Stimulated activated CD8-positive, alpha-beta memory T cell treated with anti-CD3 and anti-CD28 coated beads, Interleukin-4, amount 100 ng/mL, for 1 hour (primary cell): ENCODE measurements at places on chromosomes 3 and 15.

GRCh38 chr15:79952329-79952728 lies 18.7 kb downstream of the BCL2A1 start:
- DNase-seq: no peak

DNA sequence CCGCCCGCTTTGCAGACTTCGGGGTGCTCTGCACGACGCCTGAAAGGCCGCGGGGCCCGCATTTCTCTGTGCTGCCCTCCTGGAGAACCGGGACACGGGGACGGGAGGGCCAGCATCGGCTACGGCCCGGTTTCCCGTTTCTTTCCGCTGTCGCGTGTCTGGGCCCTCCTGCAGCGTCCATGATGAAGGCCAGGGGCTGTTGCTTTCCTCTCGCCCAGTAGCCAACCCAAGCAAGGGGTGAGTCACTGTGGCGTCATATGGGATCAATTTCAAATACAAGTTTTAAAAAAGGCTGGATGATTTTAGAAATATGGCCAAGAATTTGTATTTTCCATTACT lies 435 bp downstream of the SLC35G2 start:
- DNase-seq: no peak

DNA sequence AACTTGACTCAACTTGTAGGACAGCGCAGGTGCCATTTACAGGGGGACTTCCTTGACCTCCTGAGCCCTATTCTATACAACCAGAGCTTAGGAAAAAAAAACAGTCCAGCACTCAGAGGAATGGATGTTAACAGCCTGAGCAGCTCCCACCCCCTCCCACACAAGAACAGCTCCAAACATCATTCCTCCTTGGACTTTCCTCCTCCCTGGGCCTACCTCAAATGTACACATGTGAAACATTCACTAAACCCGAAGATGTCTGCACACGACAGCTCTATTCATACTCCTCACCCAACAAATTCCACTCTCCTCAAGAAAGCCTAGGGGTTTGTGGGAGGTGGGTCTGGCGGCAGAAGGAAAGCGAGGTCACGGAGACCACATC lies 503 bp upstream of the ATRIP start:
- no peak for DNase-seq

- DNase-seq: no peak
These were observed 106.5 kb downstream of the TPRG1 start for GRCh38 chr3:189278221-189278620.

GRCh38 chr3:63400246-63400860 lies 122.2 kb downstream of the SYNPR start:
- no peak for DNase-seq

GRCh38 chr3:77328690-77329089 lies 288.8 kb downstream of the ROBO2 start:
- no peak for DNase-seq

DNA sequence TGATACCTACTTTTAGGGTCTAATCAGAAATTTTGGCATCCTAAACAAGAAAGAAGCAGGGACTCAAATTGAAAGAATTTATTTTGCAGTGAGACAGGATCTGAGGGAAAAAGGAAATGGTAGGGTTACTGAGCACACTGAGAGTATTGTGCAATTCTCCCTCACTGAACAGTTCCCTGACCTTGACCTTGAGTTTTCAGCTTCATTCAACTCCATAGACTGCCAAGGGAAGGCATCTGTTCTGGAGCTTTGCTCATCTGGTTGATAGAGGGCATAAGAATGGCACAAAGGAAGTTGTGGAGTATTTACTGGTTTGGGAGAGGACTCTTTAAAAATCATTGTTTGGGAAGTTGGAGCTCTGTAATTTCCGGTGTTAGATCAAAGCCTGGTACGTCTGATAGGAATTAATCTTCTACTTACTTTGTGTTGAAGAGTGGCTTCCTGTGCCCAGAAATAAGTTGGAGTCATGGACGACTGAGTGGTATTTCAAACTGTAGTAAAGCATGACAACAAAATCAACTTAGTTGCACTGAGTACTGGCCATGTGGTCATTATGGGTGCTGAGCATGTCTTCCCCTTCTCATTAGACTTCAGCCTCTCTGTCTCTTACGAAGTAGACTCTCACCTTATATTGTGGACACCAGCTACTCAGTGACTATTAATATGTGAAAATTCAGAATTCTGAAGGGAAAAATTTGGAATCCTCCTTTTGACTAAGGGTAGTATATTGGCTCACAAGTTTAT lies 40.8 kb downstream of the CLDN1 start:
- DNase-seq: no peak
